ENCODE measurements at places on chromosomes 1 and 21.

GRCh38 chr1:50214717-50215116 lies 106.0 kb downstream of the ELAVL4 start:
- DNase-seq: no peak

GRCh38 chr1:2258996-2259395 lies 30.9 kb downstream of the SKI start:
- no peak for DNase-seq

DNA sequence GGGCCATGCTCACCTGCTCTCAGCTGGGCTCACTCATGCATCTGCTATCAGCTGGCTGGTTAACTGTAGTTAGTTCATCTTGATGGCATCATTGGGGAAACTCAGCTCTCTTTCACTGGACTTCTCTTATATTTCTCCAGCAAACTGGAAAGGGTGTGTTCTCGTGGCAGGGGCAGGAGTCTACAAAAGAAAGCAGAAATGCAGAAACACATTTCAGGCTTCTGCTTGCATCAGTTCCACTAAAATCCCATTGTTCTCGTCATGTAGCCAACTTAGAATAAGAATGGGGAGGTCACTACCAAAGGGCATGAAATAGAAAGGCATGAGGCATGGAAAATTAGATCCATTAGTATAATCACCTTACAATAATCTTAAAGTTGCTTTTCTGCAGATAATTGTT lies 207.3 kb downstream of the NRIP1 start:
- no peak for DNase-seq

GRCh38 chr1:56376188-56376984 lies 203.0 kb downstream of the PLPP3 start:
- no peak for DNase-seq

Data from fibroblast of skin of left biceps (primary cell).